ENCODE measurements at places on chromosomes 11 and 22.

GRCh38 chr11:63015521-63016215 lies at the start of gene SLC22A8:
TSS of gene SLC22A8 (minus strand) at chr11:63015841. CDS start at chr11:63014958, 883 bp downstream.
- DNase-seq = no peak

- no peak for DNase-seq
These were observed 61.8 kb upstream of the CRYBB3 start for GRCh38 chr22:25137577-25138525.

- DNase-seq = no peak
These were observed 68.6 kb upstream of the SORL1-AS1 start for GRCh38 chr11:121521145-121522042.

- no peak for DNase-seq
These were observed 17.9 kb upstream of the HYLS1 start for GRCh38 chr11:125869521-125869920.

DNA sequence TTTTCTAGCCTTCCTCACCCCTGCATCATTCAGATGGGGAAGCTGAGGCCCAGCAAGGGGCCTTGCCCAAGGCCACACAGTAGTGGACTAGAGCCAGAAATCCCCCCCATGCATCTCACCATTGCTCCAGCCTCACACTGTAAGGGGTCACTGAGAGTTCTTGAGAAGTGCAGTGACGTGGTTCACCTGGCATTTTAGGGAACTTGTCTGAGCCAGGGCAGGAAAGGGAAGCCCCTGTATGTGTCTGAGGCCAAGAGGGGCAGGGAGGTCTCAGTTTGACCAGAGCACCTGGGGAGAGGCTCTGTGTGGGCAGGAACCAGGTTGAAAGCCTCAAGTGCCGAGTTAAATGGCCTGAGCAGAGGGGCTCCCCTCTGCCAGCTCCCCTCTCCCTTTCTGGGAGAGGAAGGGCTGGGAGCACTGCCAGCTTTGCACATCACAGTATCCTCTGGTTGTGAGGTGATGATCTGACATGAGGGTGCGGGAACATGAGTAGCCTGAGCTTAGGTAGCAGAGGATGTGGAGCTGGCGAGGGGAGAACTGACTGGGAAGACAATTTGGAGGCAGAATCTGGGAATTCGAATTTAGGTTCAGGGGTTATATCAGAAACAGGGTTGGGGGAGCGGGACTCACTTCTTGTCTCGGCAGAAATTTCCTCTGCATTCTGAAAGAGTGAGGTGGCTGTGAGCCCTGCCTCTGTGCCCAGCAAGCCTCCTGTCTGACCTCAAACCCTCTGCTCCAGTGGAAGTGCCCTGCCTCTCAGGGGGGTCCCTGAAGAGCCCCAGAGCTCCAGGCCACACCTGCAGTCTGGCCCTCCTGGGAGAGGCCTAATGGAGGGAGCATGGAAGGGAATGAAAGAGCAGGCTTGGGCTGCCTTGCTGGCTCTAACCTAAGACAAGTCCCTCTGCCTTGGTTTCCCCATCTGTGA lies 14.6 kb downstream of the ARHGEF17 start:
- no peak for DNase-seq

- no peak for DNase-seq
These were observed 56.5 kb downstream of the PDHX start for GRCh38 chr11:34972892-34973291.

GRCh38 chr11:83642500-83642899 lies 356.3 kb upstream of the CCDC90B start:
- DNase-seq = no peak

GRCh38 chr11:133659538-133660201 lies 127.4 kb upstream of the OPCML start:
- DNase-seq = no peak

DNA sequence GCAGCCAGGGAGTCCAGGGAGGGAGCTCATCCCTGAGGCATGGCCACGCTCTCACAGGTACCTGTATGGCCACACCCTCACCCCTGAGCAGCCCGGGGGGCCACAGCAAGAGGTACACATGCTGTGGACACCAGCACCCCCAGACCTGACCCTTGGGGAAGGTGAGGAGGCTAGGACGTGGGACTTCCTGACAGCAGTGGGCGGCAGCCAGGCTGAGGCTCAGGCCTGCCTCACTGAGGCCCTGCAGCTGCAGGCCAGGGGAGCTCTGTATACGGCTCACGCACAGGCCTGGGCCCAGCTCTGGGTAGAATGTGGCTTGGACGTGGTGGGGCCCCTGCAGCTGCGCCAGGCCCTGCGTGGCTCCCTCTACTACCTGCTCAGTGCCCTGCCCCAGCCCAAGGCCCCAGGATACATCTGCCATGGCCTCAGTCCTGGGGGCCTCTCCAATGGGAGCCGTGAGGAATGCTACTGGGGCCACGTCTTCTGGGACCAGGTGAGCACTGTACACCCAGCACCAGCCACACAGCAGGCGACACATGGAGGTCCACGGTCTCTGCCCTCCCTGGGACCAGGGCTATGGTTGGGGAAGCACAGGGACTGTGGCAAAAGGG lies 1.8 kb downstream of the PGGHG start:
- peak; percentile 68 for DNase-seq

DNA sequence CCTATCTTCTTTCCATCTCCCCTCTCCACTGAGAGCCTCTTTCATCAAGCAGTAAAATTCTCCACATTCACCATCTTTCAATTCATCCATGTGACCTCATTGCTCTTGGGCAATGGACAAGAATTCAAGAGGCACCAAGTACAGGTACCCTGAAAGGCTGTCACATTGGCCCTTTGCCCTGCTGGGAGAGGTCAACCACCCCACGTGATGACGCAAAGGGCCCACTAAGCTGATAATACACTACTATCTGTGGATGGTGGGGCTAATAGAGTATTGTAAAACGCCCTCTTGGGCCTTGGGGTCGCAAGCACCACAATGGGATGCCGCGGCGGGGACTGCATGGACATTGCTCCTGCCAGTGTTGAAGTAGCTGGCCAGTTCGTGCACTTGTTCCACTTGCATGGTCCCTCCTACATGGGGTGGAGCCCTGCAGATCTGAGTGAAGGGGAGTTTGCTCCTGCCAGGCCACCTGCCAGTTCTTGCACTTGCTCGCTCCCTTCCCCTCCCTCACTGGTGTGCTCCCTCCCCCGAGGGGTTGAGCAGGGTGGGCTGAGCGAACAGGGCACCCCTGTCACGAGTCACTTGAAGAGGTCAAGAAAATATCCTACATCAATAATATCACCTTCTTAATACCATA lies 1578.8 kb upstream of the RAG2 start:
- no peak for DNase-seq

- no peak for DNase-seq
These were observed 71.0 kb downstream of the JAM3 start for GRCh38 chr11:134139873-134140331.

GRCh38 chr11:116192509-116193210 lies 580.1 kb downstream of the BUD13 start:
- DNase-seq = no peak

GRCh38 chr11:14506532-14506931 lies 6.9 kb upstream of the COPB1 start:
- no peak for DNase-seq

DNA sequence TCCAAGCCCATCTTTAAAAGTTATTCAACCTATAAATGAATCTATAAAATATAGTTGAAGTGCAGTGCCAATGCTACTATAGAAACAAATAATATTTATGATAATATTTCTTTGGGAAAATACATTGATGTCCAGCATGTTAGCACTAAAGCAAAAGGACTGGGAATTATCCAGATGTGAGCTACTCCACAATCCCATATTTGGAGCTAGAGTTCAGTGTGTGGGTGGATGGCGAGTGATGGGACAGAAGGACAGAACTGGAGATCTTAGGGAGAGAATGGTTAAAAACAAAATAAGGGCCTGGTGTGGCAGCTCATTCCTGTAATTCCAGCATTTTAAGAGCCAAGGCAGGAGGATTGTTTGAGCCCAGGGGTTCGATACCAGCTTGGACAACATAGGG lies 216.8 kb downstream of the TMEM135 start:
- no peak for DNase-seq

DNA sequence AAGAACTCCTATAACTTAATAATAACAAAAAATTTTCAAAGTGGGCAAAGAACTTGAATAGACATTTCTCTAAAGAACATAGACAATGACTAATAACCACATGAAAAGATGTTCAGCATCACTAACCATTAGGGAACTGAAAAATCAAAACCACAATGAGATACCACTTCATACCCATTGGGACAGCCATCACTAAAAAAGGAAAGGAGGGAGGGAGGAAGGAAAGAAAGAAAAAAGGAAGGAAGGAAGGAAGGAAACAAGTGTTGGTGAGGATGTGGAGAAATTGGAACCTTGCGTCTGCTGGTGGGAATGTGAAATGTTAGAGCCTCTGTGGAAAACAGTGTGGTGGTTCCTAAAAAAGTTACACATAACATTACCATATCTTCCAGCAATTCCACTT lies 55.8 kb downstream of the MS4A13 start:
- no peak for DNase-seq

- no peak for DNase-seq
These were observed 83.7 kb downstream of the STIM1 start for GRCh38 chr11:3939211-3939610.

DNA sequence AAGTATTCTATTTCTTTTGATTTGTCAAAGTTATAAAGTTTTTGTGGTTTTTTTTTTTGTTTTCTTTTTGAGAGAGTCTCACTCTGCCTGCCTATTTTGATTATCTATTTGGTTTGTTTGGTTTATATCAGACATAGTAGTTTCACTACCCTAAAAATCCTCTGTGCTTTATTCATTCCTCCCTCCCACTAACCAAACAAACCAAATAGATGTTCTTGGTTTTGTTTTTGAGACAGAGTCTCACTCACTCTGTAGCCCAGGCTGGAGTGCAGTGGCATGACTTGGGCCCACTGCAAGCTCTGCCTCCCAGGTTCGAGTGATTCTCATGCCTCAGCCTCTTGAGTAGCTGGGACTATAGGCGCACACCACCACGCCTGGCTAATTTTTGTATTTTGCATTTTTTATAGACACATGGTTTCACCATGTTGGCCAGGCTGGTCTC lies 67.9 kb downstream of the ENTHD1 start:
- no peak for DNase-seq

DNA sequence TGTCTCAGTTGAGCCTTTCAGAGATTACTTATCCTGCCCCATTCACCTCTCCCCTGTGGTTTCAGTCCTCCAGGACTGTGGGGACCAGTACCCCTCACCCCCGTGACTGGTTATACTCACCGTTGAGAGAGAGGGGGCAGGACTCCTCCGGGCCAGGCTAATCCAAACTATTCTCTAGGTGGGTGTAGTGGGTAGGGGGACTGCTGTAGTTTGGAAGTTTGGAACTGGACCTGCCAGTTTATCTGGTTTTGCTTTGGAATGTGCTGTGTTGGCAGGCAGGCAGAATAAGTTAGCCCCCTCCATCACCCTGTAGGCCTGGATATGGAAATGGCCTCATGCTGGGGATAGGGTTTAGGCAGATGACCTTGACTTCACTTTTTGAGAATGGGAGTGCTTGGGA lies 13.5 kb downstream of the TEAD1 start:
- DNase-seq = no peak

GRCh38 chr22:19106886-19107729 lies 15.1 kb downstream of the DGCR2 start:
- no peak for DNase-seq

- DNase-seq = no peak
These were observed 54.8 kb downstream of the CHST1 start for GRCh38 chr11:45610627-45611026.

- DNase-seq = no peak
These were observed 70.8 kb upstream of the NARS2 start for GRCh38 chr11:78645226-78646202.

DNA sequence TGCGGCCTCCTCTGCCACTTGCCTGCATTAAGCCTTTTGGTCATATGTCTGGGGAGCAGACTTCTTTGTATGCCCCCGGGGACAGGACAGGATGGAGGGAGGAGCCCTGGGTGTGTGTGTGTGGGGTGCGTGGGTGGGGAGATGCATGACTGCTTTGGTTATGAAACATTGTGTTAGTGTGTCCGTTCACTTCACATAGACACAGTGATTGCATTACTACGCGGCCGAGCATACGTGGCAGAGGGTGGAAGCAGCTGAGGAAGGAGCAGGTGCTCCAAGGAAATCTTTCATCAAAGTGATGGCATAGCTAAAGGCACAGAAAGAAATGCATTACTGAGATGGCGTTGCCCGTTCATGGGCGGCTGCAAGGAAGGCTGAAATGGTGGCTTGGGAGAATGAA lies 260.4 kb downstream of the ST3GAL4 start:
- no peak for DNase-seq

DNA sequence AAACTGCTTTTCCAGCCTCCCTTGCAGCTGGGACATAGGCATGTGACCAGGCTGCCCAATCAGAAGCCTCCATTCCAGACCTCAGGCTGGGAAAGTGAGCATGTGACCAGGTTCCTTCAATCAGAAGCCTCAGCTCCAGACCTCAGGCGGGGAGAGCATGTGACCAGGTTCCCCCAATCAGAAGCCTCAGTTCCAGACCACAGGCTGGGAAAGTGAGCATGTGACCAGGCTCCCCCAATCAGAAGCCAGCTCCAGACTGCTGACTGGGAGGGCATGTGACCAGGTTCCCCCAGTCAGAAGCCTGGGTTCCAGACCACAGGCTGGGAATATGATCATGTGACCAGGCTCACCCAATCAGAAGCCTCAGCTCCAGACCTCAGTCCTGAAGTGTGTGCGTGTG lies 11.7 kb upstream of the IL2RB start:
- DNase-seq = no peak

GRCh38 chr11:22711880-22712279 lies 45.5 kb downstream of the GAS2 start:
- DNase-seq = no peak

- DNase-seq = no peak
These were observed 83.7 kb downstream of the CACNG2 start for GRCh38 chr22:36619797-36620399.

GRCh38 chr11:20355221-20356219 lies 8.0 kb upstream of the HTATIP2 start:
- DNase-seq = no peak

DNA sequence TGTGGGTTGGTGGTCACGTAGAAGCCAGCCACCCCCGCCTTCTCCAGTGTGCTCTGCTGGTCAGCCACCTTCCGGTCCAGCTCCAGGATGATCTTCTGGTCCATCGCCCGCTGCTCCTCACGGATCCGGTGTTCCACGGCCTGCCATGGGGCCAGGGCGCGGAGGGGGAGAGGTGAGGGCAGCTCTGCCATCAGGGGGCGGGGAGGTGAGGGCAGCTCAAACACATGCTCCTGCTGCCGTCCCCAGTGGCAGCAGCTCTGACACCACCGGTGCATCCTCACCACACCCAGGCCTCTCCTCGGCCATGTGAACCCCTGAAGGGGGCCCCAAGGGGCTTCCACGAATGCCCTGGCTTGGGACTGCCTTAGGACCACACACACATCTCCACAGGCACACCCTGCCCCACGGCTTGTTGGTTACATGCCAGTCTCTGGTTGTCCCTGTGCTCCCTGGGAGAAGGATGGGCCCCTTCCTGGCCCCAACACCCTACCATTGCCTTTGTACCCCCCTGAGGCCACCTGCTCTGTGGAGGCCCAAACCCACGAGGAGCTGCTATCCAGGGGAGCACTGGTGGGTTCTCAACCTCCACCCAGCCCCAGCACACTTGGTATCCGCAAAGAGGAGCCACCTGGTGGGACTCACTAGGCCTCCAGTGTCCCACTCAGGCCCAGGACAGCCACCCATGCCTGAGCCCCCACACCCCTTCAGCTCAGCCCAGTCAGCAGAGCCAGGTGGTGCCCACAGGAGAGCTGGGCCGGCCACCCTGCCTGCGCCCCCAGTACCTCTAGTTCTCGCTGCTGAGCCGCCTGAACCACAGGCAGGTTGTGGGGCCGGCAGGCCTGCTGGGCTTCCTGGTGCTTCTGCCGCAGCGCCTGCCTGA lies 4.3 kb downstream of the DGCR6L start:
- DNase-seq = no peak

All from cardiac septum (tissue), 1 donor.